ENCODE measurements at places on chromosomes 13 and 19.

GRCh38 chr19:29003641-29004409 is 209.1 kb downstream of the UQCRFS1 start:
- DNase-seq: no peak

- no peak for DNase-seq
Observed at GRCh38 chr19:6813659-6814058, 41.2 kb downstream of the VAV1 start.

DNA sequence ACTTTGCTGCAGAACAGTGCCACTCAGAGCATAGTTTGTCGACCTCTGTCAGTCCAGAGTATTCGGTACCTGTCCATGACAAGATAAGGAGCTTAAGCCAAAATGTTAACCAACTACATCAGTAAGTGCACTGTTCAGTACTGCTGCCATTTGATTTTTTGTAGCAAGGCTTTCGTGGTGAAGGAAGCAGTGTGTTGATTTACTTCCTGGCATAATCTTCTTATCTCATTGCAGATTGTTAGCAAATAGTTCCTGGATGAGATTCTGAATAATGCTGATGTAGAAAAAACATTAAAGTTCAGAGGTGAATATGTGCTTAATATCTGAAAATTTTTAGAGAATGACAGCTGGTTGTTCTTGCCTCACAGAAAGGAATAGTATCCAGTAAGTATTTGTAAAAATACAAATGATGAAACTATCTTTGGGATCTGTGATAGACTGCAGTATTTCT is 85.7 kb downstream of the LRRC63 start:
- peak; percentile 12 for DNase-seq

- DNase-seq: no peak
Observed at GRCh38 chr19:39317476-39317875, 3.2 kb downstream of the LRFN1 start.

DNA sequence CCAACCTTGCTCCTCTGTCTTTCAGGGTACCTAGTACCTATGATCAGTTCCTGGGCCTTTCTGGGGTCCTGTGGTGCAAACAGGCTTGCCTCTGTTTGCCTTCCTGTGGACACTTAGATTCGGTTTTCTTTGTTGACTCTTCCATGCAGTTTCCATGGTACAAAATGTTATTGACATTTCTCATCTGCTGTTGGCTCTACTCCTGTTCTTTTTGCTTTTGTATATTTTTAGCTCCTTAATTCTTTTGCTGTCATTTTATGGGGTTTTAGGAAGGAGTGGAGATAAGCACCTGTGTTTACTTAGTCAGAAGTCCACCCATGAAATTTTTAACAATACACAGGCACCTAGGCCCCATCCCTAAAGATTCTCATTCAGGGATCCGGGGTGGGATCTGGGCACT is 20.5 kb upstream of the CNMD start:
- DNase-seq: no peak

DNA sequence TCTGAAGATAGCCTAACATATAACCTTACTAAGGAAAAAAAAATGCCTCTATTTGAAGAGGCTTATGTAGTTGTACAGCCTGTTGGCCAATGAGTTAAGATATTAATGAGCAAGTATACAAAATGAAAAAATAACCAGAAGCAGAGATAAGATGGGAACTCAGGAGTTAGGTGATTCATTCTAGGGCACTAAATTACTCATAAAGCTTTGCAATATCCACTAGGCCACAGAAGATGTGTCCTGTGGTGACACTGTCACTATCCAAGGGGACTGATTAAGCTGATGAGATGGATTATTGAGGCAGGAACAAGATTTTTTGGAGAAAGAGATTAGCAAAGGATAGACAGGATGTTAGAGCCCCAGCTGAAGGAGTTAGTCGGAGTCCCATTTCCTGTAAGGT is 99.6 kb downstream of the LIG4 start:
- no peak for DNase-seq

DNA sequence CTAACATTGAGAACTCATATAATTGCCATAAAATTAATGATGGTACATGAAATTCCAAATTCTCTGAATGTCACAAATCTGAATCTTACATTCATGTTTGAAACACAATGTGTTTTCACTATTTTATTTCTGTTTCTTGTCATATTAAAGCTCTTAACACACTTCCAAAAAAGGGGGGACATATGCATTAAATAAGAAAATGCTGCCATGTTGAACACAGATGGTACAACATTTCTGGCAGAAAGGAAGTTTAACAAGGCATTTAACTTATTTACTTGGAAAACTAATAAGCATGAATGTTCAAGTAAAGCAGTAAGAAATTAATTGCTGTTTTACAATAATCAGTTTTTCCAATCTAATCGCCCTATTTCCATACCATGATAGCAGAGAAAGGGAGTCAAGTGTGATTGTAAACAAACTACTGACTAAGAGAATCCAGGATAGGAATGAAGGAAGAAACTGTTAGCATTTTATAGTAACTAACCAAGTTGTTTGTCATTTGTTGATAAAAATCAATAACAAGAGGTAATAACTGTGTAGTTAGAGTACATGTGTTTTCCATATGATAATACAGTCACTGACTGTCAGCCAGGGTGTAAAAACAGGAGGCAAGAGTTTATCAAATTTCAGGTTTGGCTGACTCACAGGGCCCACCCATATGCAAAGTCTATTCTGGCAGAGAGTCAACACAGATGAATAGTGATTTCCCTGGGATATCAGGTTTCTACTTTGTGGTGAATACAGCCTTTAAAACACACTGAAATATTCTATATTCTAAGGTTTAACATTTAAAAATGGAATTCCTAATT is 5.7 kb upstream of the FOXO1 start:
- peak; percentile 26 for DNase-seq

DNA sequence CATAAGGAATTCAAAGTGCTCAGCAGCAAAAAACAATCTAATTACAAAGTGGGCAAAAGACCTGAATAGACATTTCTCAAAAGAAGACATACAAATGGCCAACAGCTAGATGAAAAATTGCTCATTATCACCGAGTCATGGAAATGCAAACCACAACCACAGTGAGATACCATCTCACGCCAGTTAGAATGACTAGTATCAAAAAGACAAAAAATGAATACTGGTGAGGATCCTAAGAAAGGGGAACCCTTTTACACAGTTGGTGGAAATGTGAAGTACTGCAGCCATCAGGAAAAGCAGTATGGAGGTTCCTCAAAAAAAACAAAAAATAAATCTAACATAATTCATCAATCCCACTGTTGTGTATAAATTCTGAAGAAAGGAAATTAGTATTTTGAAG is 1206.1 kb downstream of the EFNB2 start:
- no peak for DNase-seq

- no peak for DNase-seq
Observed at GRCh38 chr13:52765611-52766390, 26.2 kb upstream of the CNMD start.

DNA sequence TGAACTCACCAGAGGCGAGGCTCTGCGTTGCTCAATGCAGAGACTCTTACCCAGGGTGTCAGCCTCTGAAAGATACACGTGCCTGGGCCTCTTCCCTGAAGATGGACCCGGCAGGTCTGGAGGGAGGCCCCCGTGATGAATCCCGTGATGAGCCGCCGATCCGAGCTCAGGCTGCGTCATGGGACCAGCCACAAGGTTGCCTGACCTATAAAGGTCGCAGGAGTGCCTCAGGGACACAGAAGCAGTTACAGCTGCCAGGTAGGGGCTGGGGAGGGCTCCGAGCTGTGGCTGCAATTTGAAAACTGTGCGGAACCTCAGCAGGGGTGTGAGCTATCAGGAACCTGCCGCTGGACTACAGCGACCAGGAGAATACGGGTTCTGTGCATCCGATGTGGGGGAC is 10.5 kb upstream of the ATP11A start:
- DNase-seq: no peak

DNA sequence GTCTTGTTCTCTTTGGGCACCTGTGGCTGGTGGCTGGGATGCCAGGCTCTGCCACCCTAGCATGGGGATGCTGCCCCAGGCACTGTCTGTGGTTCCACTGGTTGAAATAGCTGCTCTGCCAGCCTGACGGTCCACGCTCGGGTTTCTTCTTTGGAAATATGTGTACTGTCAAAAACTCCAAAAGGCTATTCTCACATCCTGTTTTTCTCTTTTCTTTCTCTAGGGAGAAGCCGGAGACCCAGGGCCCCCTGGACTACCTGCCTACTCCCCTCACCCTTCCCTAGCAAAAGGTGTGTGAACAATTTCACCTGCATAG is 115.0 kb downstream of the RAB20 start:
- DNase-seq: no peak

GRCh38 chr19:23956051-23956450 is 41.4 kb downstream of the ZNF726 start:
- DNase-seq: no peak

GRCh38 chr19:7611541-7612279 is 16.0 kb downstream of the CAMSAP3 start:
- no peak for DNase-seq
